ENCODE measurements at places on chromosomes 7 and 10. TPM values are rescaled to one million over a fixed set of nuclear protein-coding genes. Genes with fewer than 3 reads are reported as not detected.

The TFEC gene
- total RNA-seq, result 0.10 TPM

The TEX47 gene
- total RNA-seq, result not detected

The COL26A1 gene
- 0.35 TPM for total RNA-seq

The PTER gene
- total RNA-seq, result 13.4 TPM

The CPN1 gene
- total RNA-seq, result 0.20 TPM

The FXYD4 gene
- not detected for total RNA-seq

All from A549 treated with CpdA at 1 μM for 4 hours (cell line).